ENCODE measurements at places on chromosomes 13 and 19.

DNA sequence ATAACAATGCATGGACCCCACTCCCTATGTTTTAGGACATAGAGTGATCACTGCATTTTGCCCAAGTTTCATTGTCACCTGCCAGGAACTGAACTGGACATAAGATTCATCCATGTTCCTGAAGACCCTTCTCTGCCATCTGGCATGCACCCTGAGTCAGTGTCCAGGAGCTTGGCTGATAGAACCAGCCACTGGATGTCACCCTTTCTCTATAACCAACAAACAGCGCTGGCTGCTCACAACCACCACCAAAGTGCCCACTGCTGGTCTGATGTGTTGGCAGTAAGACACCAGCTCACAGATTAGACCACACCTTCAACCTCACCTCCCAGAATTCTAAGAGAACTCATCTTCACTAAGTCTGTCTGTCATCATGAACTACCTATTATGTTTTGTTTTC is 333.4 kb downstream of the ITGBL1 start:
- DNase-seq: peak; percentile 67

GRCh38 chr13:30431269-30431940 is 9.1 kb downstream of the UBE2L5 start:
- DNase-seq: no peak

DNA sequence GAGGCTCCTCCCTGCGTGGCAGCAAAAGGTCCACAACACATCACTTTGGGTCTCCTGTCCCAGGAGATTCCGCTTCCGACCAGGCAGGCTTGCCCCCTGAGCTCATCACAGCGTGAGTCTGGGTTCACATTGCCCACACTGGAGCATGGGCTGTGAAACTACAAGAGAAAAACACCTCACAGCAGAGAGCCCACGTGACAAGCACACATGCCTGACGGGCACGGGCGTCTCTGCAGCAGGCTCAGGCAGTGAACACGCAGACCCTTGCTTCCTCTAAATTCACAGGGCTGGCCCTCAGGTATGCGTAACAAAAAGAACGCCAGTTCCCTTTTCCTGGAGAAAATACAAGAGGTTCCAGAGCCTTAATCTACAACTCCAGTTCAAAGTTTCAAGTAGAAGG is 41.9 kb downstream of the RASA3 start:
- no peak for DNase-seq

DNA sequence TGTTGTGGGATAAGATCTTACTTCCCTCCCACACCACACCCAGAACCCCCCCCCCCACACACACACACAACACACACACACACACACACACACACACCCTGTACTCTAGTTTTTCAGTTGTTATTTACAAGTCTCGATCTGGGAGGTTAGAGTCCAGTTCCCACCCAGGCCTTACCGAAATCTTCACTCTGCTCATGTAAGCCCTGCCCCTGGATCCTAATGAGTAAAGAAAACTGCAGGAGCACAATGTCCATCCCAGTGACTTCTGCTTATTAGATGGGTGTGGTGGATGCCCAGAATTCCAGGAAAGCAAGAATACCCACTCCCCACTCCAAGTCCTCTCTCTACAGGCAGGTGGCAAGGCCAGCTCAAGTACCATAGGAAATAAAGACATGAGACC is 23.0 kb downstream of the STARD13 start:
- DNase-seq: no peak

DNA sequence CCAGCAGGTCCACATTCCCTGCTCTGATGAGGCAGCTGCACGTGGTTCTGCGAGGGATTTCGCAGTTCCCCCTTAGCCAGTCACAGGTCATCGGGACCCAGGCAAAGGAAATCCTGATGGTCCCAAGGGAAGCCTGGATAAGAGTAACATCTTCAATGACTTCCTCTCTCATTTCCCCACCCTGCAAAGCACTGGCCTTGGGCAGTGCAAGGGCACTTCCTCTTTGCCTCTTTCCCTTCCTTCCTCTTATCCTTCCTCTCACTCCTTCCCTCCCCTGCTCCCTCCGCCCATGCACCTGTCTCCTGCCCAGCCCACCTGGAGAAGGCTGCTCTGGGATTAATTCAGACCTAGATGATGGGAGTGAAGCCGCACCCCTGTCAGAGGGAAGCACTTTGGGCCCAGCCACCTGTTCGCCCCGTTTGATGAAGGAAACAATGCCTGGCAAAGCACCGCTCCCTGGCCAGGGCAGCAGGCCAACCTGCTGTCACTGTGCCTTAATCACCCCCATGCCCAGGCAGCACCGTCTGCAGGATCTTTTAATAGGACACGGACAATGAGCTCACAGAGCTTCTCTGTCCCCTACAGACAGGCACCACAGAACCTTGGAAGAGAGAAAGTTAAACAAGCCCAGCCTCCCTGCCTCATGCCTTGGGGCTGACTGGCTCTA is 113.5 kb upstream of the PABPC3 start:
- no peak for DNase-seq

- no peak for DNase-seq
Observed at GRCh38 chr13:67048821-67049150, 181.3 kb downstream of the PCDH9 start.

DNA sequence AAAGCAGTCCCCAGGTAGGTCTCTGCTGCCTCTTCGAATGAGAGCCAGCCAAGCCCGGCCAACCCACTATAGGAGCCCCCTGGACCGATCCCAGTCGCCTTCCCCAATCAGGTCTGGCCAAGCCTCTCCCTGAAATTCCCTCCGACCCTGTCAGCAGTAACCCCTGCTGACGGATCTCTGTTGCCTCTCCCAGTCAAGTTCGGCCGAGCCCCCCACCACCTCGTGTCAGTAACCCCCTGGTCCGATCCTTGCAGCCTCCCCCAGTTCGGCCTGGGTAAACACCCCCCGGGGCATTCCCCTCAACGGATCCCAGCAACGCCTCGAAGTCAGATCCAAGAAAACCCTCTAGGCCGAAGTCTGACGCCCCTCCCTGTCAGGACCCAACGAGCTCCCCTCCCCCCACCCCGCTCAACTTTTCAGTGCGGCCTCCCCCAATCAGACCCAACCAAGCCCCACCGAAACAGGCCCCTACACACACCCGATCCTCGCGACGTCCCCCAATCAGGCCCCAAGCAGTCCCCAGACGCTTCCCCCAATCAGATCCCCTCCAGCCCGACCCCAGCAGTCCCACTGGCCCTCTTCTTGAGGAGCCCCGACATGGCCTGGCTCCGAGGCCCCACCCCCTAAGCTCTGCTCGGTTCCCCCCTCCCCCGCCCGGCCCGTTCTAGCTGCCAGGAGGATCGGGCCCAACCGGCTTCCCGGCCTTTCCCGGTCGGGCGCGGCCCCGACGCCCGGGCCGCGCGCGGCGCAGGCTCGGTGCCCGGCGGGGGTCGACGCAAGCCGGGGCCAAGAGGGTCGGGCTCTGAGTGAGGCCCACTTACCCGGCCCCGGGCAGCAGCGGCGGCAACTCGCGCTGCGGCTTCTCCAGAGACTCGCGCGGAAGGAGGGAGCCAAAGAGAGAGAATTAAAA is 1.8 kb downstream of the TNPO2 start:
- DNase-seq: no peak

GRCh38 chr13:79090552-79091124 is 315.4 kb downstream of the RBM26 start:
- no peak for DNase-seq

DNA sequence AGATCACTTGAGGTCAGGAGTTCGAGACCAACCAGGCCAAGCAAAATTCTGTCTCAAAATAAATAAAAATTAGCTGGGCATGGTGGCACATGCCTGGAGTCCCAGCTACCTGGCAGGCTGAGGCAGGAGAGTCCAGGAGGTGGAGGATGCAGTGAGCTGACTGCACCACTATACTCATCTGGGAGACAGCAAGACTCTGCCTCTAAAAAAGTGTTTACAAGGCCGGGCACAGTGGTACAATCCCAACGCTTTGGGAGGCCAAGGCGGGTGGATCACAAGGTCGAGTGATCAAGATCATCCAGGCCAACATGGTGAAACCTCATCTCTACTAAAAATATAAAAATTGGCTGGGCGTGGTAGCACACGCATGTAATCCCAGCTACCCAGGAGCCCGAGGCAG is 4.2 kb upstream of the DAPK3 start:
- DNase-seq: no peak

DNA sequence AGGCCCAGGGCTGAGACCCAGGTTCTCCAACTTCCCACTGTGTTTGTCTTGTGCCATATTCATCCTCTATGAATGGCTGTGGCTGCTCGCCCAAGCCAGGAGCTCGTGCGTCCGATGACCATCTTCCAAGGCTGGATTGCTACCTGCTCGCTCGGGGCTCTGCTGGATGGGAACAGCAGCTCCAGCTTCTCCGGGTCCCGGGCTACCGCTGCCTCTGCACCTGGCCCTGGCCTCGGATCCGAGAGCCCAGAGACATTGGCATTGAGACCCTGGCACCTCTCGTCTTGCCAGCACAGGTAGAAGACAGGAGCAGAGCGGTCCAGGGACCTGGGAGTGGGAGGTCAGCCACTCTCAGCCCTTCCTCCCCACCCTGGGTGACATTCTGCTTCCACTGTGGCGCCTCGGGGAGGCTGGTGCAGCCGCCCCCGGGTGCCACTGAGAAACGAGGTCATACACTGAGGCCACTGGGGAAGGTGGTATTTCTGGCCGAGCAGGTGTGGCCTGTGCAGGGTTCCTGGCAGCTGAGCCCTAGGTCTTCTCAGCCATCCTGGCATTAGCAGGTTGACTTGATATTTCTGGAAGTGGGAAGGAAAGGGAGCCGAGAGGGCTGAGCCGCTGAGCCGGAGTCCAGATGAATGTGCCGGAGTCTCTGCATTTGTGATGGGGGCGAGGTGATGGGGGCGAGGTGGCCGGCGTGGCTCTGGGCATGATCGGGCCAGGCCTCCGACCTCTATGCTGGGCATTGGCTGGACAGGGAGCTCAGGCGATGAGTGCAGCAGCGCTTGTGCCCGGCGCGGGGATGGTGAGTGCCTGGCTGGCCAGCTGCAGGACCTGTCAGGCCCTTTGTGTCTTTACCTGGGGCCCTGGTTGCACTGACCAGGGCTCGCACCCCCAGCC is 18.6 kb downstream of the NDUFB7 start:
- DNase-seq: no peak

DNA sequence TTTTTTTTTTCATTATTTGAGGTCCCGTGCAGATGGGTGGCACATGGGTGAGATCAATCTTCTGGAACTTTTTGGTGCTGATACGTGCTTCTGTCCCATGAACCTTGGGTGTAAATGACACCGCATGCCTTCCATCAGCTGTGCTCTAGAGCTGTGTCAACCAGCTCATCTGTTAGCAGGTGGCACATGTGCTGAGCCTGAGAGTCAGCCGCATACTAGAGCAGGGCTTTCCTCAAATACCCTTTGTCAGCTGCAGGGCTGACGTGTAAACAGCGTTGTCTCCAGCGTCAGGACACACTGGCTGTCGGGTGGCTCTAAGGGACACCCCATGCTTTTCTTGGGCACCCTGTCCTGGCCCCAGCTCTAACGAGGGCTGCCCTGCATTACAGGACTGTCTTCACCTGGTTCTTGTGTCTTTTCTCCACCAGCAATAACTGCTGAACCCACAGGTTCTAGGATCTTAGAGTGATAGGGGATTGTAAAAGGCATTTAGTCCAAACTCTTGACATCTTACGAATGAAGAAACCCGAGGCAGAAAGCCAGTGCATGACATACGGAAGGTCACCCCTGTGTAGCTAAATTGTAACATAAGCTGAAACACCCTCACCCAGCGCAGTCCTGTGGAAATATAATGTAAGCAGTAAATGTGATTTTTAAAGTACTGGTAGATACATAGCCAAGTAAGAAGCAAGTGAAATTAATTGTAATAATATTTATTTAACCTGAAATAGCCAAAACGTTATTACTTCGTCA is 119.5 kb downstream of the LRCH1 start:
- no peak for DNase-seq

GRCh38 chr19:51708811-51709210 is 15.0 kb downstream of the HAS1 start:
- DNase-seq: no peak

DNA sequence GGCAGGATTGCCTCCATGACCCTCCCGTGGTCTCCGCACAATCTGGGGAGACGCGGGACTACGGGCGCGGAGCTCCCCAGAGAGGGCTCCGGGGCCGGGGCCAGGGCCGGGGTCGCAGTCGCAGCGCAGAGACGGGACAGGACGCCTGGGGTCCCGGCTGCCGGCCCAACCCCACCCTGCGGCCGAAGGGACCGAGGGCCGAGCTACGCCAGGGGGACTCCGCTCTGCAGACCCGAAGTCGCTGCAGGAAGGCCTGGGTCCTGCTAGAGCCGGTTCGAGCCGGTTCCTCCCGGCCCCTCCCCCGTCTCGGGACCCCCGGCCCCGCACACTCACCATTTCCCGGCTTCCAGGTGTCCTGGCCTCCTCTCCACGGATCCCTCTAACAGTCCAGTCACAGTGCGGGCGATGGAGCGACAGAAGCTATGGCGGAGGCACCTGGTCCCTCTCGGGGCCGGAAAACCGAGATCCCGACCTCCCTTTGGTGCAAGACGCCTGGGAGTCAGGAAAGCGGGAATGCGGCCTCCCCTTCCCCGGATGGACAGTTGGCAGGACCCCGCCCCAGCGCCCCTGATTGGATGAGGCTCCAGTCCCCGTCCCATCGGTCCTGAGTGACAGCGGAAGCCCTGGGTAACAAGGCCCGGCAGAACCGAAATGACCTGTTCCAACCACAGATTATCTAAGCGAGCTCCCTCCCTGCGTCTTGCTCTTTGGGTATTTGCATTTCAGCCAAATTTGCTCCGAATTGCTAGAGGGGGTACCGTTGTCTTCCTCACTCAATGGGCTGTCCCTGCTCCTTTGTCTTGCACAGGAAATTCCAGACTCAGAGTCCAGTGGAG is at the start of gene ZNF625:
ZNF625 (minus strand) TSS at position 512 of the 836 bp plus-strand sequence; CDS start at position 336, 176 bp downstream.
- peak; percentile 73 for DNase-seq

DNA sequence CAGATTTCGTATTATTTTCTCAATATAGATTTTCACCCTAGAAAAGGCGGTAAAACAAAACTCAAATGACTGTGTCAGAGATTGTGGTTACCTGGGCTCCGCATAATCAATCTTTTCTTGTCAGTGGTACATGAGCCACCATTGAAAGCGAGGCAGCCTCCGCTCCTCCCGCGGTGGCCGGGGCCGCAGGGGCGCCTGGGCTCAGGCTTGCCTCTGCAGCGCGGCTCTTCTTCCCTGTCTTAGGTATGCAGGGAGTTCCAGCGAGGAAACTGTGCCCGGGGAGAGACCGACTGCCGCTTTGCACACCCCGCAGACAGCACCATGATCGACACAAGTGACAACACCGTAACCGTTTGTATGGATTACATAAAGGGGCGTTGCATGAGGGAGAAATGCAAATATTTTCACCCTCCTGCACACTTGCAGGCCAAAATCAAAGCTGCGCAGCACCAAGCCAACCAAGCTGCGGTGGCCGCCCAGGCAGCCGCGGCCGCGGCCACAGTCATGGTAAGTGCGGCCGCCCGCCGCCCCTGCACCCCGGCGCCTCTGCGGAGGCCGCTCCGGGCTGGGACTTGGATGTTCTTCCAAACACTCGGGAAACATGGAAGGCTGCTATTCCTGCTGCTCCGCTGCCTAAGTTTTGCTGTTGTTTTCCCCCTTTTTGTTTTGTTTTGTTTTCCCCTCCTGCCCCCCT is 87.3 kb upstream of the RAP2A start:
- no peak for DNase-seq

Measured in NCI-H1930 (cell line).